ENCODE measurements at places on chromosomes 3 and 15.

GRCh38 chr3:110414855-110415254 lies 656.8 kb upstream of the NECTIN3 start:
- DNase-seq, result no peak

- no peak for DNase-seq
Measured at GRCh38 chr3:167469381-167469780, 4.5 kb downstream of the SERPINI2 start.

DNA sequence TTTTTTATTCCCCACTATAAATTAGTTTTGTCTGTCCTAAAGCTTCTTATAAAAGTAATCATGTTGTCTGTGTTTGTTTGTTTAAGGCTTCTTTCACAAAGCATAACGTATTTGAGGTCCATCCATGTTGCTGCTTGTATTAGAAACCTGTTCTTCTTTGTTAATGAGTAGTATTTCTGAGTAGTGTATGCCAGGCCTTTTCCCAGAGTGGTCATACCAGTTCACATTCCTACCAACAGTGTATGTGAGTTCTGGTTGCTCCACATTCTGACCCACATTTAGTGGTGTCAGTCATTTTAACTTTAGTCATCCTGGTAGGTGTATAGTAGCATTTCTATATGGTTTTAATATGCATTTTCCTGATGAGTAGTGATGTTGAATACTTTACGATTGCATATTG lies 98.6 kb downstream of the NEO1 start:
- no peak for DNase-seq

DNA sequence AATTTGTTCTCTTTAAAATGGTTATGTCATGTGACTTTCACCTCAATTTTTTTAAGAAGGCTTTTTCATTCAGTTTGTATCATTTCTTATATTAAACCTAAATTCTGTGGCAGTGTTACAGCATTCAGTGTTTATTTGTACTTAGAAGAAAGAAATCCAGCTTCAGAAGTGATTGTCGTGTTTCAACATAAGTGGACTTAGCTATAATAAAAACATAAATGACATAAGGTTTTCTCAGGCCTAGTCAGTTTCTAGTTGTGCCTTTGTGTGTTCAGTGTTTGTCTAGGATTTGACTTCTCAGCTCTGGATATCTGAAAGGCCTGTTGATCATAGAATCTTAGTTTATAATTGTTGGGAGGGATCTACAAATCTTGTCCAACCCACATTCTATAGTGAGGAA lies 80.5 kb downstream of the STT3B start:
- DNase-seq, result no peak
